GM19239 (cell line): ENCODE measurements at places on chromosomes 12 and 14.

DNA sequence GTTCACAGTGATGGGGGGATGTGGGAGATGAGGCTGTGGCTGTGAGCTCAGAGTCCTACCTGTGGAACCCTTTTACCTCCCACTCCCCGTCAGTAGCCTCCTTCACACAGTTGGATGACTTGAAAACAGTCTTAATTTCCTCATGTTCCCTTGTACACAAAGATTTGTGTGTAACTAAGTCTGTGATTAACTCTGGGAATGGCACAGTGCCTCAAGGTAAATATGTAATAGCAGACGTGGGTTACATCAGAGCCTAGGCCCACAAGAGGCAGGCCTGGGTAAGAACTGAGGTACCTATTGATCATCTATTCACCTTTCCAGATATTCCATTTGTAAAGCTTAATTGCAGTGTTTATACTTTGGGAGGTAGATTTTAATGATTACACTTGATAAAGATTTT is 5.8 kb upstream of the IGF1 start:
- DNase-seq: no peak

GRCh38 chr14:40694023-40694422 is 912.7 kb upstream of the LRFN5 start:
- no peak for DNase-seq

DNA sequence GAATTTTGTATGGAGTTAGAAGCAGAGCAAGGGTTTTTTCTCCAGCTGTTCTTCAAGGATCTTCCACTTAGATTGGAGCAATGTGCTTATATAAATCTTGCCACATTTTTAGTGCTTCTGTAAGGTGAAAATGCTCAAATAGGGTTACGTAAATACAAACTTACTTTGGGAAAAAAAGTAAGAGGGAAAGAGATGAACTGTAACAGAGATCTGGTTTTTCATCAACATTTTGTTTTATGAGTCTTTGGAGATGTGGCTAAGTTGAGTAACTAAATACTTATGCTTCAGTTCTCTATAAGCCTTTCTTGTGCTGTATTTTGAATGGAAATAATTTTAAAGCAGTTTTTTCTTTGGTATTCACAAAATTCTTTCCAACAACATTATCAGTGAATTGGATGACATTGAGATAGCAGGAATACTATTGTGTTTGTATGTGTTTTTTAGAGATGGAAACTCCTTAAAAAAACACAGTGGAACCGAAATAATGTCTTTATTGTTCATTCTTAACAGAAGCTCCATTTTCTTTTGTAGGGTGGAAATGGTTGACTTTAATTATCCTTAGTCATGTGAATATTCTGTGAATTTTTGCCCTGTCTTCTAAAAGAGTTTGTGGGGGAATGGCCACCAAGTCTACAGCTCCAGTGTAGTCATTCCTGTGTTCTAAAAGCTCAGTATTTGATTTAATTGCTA is 45.7 kb downstream of the NPAS3 start:
- no peak for DNase-seq

DNA sequence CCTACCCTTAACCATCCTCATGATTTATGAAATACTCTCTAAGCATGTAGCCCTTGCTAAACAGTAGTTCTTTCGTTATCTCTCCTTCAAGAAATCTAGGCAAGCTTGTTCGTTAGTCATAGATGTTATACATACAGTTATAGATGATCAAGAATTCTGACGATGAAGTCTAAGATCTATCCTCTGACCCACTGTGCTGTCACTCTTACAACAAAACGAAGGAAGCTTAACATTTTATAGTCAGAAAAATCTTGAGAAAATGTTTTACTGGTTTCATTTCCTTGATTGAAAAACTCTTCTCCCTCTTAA is 68.9 kb downstream of the SPPL3 start:
- DNase-seq: no peak

- DNase-seq: no peak
These were observed 12.2 kb downstream of the AGAP2 start for GRCh38 chr12:57726151-57726883.

GRCh38 chr12:21552635-21553328 is 26.7 kb downstream of the SPX start:
- DNase-seq: no peak

DNA sequence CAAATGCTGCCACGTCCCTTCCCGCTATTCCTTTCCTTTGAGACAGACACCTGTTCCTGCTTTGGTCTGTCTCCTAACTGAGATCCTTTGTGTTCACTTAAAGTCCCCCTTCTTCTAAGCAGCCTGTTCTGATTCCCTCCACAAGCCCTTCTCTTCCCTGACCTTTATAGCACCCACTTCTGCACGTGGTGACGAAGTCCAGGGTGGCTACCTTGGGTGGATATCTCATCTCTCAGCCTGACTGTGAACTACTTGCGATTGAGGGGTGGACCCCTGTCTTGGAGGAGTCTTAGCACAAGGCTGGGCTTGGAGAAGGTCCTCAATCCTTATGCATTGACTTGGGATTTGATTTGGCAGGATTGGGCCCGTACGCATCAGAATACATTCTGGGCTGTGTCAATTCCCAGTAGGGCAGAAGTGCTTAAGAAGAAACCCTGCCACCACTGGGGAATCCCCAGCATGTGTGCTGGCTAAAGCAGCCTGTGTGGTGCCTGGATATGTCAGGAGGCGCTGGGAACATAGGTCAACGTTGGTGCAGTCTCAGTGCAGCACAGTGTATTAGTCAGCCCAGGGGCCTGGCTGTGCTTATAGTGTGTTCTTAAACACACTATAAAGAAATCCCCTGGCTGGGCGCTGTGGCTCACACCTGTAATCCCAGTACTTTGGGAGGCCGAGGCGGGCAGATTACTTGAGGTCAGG is 23.6 kb downstream of the KRT80 start:
- DNase-seq: no peak

GRCh38 chr14:73759183-73759713 is 45.1 kb upstream of the PNMA1 start:
- no peak for DNase-seq

DNA sequence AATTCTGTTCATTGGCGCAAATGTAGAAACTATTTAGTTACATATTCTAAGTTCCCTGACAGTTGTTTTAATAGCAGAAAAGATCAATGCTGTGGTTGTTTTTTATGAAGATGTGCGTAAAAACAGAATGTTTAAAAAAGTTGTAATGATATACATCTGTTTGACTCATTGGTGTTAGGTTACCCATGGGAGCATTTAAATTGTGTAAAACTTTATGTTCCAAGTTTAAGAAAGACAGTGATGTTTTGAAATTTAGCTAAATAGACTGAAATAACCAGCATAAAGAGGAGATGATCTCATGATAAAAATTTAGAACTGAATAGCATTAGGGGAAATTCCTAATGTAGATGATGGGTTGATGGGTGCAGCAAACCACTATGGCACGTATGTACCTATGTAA is 3.6 kb downstream of the PELI2 start:
- no peak for DNase-seq

- DNase-seq: no peak
These were observed 68.0 kb downstream of the NRXN3 start for GRCh38 chr14:78238141-78238540.
